Liver (tissue), 10 donors: ENCODE measurements at places on chromosomes 6 and 20. TPM values are rescaled to one million over a fixed set of nuclear protein-coding genes. Genes with fewer than 3 reads are reported as not detected.

DNA sequence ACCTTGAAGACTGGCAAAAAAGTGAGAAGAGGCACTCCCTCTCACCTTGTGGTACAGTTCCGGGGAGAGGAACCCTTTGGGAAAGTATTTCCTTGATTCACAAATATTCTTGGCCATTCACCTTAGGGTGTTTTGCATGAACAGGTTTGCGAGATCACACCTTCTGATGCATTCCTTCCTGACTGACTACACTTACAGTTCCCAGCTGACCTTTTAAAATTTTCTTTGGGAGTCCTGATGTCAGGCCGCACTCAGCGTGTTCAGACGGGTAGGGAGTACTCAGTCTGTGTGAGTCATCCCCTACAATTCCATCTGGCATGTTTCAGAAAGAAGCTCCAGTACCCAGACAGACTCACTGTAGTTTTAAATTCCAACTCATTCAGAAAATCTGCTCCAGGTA lies 1.7 kb downstream of the ADGRF4 start:
- no peak overlapping the region for H3K4me3 ChIP-seq
- H3K4me1 ChIP-seq: no peaks in the 10 kb centered on the region
- H3K36me3 ChIP-seq: no peaks in the 10 kb centered on the region
- no peak overlapping the region for H3K27ac ChIP-seq

SNAI1 gene
- 0.75 TPM for total RNA-seq

GRCh38 chr20:1509237-1509636 lies 18.0 kb upstream of the SIRPB2 start:
- H3K27ac ChIP-seq: no peak overlapping the region
- H3K4me1 ChIP-seq: no peaks in the 10 kb centered on the region

GRCh38 chr6:44051515-44051914 lies 75.7 kb downstream of the MRPL14 start:
- H3K27ac ChIP-seq: no peak overlapping the region
- H3K36me3 ChIP-seq: no peaks in the 10 kb centered on the region
- no peak for DNase-seq
- no peaks in the 10 kb centered on the region for H3K27me3 ChIP-seq

DNA sequence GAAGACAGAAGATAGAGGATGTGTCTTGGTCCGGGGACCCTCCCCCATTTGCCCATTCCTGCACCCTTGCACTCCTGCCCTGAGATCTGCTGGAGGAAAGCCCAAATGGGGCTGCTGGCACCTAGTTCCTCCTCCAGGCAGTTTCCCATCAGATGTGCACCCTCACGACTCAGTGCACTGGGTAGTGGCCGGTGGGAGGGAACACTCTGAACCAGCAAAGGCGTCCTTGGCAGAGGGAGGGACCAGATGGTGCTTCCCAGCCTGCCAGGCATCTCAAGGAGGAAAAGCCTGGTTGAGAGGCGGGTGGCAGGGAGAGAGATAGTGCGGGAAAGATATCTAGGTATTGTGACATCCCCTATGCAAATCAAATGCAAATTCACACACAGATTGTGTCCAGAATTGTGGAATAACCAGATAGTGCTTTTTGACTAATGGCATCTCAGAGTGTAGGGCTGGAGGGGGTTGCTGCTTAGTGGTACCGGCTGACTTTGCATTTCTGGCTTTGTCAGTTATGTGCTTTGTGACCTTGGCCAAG lies 19.5 kb downstream of the TMEM151B start:
- H3K27me3 ChIP-seq: peaks cover 3% of the 10 kb centered on the region
- H3K4me1 ChIP-seq: no peaks in the 10 kb centered on the region
- no peaks in the 10 kb centered on the region for H3K36me3 ChIP-seq
- H3K27ac ChIP-seq: no peak overlapping the region
- H3K4me3 ChIP-seq: no peak overlapping the region
- no peak for DNase-seq

GRCh38 chr6:165848086-165848426 lies 185.0 kb upstream of the PDE10A start:
- DNase-seq: no peak
- H3K27ac ChIP-seq: no peak overlapping the region
- no peaks in the 10 kb centered on the region for H3K4me1 ChIP-seq
- H3K36me3 ChIP-seq: no peaks in the 10 kb centered on the region

DNA sequence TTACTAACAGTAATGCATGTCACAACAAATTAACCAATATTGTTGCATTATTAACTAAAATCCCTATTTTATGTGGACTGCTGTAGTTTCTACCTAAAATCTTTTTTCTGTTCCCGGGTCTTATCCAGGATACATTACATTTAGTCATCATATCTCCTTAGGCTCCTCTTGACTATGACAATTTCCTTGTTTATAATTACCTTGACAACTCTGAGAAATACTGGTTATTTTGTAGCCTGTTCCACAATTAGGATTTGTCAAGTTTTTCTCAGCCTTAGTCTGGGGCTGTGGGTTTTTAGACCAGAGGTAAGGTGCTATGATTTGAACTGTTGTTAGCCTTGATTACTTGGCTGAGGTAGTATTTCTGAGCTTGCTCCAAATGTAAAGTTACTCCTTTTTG lies 3.7 kb downstream of the FBXO5 start:
- H3K4me1 ChIP-seq: peaks cover 8% of the 10 kb centered on the region
- H3K36me3 ChIP-seq: no peaks in the 10 kb centered on the region
- no peak overlapping the region for H3K27ac ChIP-seq
- H3K4me3 ChIP-seq: no peak overlapping the region
- no peaks in the 10 kb centered on the region for H3K27me3 ChIP-seq

ULBP1 gene
- 0.05 TPM for total RNA-seq

GRCh38 chr6:47310131-47310480 lies 401 bp upstream of the TNFRSF21 start:
- peaks cover 5% of the 10 kb centered on the region for H3K4me1 ChIP-seq
- no peak overlapping the region for H3K4me3 ChIP-seq
- H3K36me3 ChIP-seq: no peaks in the 10 kb centered on the region
- no peak for DNase-seq

DNA sequence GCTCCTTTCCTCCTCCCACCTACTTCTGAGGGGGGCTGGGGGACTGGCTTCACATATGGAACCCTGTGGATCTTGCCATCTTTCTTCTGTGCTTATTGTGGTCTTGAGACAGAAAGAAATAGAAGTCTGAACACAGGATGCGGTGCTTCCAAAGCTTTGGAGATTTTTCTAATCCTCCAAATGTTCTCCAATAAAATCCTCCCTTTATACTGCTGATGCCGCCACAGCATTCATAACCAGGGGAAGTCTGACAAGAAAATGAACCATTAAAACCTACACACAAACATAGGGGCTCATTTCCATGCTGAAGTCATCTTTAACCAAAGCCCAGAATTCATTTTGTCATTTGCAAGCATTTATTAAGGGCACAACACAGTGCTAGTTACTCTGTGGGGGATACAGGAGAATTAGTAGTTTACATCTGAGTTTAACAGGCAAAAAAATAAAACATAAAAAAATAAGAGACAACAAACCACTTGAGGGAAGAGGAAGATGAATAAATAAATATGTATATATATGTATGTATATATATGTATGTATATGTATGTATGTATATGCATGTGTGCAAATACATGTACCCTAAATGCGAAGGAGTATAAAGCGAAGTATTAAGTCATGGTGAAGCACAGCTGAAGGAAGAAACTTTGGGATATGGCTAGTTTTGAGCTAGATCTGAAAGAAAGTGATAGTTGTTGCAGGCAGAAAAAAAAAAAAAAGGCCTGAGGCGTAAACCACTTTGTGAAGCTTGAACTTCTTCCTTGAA lies 5.9 kb upstream of the PTPRK start:
- no peaks in the 10 kb centered on the region for H3K36me3 ChIP-seq
- no peak for DNase-seq
- H3K27me3 ChIP-seq: no peaks in the 10 kb centered on the region
- no peak overlapping the region for H3K4me3 ChIP-seq

GRCh38 chr6:7324520-7324919 lies 11.5 kb upstream of the SSR1 start:
- H3K27ac ChIP-seq: no peak overlapping the region
- no peaks in the 10 kb centered on the region for H3K4me1 ChIP-seq
- H3K4me3 ChIP-seq: no peak overlapping the region
- no peaks in the 10 kb centered on the region for H3K27me3 ChIP-seq
- no peak for DNase-seq
- no peaks in the 10 kb centered on the region for H3K36me3 ChIP-seq

ERVFRD-1 gene
- total RNA-seq: 0.14 TPM

OPRM1 gene
- not detected for total RNA-seq

DNA sequence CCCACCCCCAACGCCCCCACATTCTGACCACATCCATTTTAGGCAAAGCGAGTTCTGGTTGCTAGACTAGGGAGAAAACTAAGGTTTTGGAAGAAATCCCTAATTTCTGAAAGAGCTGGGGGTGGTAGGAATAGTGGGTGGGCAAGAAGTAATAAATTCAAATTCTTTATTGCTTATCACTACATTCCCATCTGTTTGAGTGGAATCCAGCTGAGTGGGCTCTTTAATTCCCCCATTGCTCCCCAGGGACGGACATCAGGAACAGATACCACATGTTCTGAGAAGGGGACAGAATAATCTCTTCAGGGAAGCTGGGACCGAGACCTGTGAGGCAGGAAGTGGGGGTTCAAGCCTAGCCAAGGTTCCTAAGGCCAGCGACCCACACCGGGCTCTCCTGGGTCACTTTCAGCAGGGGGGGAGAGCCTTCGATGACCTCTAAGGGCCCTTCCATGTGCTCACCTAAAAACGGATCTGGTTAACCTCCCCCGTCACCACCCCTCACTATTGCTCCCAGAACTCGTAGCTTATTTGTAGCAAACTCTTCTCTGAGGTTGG lies 42.3 kb upstream of the MRPS10 start:
- H3K27ac ChIP-seq: no peak overlapping the region
- DNase-seq: no peak
- no peaks in the 10 kb centered on the region for H3K4me1 ChIP-seq
- no peak overlapping the region for H3K4me3 ChIP-seq

DNA sequence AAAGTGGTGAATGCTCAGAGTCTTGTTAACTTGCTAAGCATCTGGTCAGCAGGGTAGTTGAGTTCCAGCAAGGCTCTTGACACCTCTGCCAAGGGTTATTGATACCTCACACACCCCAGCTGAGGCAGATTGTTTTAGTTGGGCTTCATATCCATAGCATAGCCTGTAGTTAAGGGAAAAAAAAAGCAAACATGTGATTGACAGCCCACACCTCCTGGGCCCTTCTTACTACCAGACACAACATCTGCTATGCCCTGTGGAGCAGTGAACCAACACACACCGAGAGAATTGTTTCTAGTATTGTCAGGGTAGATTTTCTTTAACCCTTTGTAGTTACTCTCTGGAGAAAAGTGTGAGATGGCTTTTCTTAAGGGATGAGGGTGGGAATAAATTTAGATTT lies 697.0 kb upstream of the POU3F2 start:
- no peak overlapping the region for H3K27ac ChIP-seq
- no peak for DNase-seq
- no peaks in the 10 kb centered on the region for H3K4me1 ChIP-seq
- no peak overlapping the region for H3K4me3 ChIP-seq

HLA-DOA gene
- 1.3 TPM for total RNA-seq

ABCC10 gene
- 5.3 TPM for total RNA-seq

- H3K27me3 ChIP-seq: no peaks in the 10 kb centered on the region
- H3K36me3 ChIP-seq: no peaks in the 10 kb centered on the region
- H3K27ac ChIP-seq: no peak overlapping the region
- H3K4me3 ChIP-seq: no peak overlapping the region
- no peak for DNase-seq
Measured at GRCh38 chr6:89440200-89440599, 7.2 kb downstream of the ANKRD6 start.

DNA sequence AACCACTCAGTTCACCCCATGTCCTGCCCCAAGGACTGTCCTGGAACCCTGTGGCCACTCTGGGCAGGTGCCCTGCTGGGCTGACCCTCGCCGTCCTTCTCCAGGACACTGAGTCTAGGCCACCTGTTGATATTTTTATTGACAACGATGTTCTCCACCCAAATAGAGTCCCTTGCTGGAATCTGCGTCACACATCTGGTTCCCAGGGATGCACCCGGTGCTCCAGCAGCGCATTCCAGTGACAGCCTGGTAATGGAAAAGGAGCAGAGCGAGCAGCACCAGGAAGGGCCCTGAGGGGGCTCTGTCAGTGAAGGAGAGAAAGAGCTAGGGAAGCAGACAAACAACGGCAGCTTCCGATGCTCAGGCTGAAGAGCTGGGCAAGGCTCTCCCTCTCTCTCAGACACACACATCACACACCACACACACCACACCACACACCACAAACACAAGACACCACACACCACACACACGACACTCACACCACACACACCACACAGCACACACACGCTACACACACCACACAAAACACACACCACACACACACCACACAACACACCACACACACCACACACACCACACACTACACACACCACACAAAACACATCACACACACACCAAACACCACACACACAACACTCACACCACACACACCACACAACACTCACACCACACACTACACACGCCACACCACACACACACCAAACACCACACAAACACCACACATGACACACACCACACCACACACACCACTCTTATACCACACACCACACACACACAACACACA lies 117.9 kb upstream of the THBS2 start:
- H3K36me3 ChIP-seq: no peaks in the 10 kb centered on the region
- H3K27me3 ChIP-seq: no peaks in the 10 kb centered on the region
- no peak overlapping the region for H3K27ac ChIP-seq
- H3K4me1 ChIP-seq: no peaks in the 10 kb centered on the region
- peak; percentile 24 for DNase-seq

- DNase-seq: no peak
- no peak overlapping the region for H3K4me3 ChIP-seq
- H3K4me1 ChIP-seq: peaks cover 7% of the 10 kb centered on the region
- H3K36me3 ChIP-seq: no peaks in the 10 kb centered on the region
- no peak overlapping the region for H3K27ac ChIP-seq
- H3K27me3 ChIP-seq: no peaks in the 10 kb centered on the region
Measured at GRCh38 chr6:133467231-133467981, 226.2 kb downstream of the EYA4 start.

KCNK16 gene
- total RNA-seq: not detected

GRCh38 chr6:157879873-157880254 lies 56.8 kb downstream of the SNX9 start:
- no peak overlapping the region for H3K27ac ChIP-seq
- DNase-seq: no peak
- H3K4me1 ChIP-seq: no peaks in the 10 kb centered on the region
- H3K4me3 ChIP-seq: no peak overlapping the region
- H3K27me3 ChIP-seq: no peaks in the 10 kb centered on the region
- H3K36me3 ChIP-seq: peaks cover 18% of the 10 kb centered on the region
